ENCODE measurements at places on chromosomes 3 and 15.

DNA sequence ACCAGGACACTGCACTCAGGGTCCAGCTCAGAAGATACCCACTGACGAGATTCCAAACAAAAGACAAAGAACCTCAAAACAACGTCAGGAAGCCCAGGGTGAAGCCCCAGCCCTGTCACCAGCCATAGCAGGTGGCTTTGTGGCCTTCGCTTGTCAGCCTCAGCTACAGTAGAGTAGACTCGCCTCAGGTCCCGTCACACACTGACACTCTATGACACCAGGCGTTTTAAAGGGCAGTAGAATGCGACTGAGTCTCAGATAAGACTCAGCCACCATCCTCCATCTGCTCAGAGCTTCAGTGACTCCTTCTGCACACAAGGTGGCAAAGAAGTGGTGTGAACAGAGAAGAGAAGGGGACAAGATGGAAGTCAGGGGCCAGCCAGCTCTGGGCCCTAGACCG lies 12.8 kb downstream of the RBPMS2 start:
- DNase-seq, result no peak

- no peak for DNase-seq
These were observed 420.6 kb downstream of the SHQ1 start for GRCh38 chr3:72427624-72428023.

DNA sequence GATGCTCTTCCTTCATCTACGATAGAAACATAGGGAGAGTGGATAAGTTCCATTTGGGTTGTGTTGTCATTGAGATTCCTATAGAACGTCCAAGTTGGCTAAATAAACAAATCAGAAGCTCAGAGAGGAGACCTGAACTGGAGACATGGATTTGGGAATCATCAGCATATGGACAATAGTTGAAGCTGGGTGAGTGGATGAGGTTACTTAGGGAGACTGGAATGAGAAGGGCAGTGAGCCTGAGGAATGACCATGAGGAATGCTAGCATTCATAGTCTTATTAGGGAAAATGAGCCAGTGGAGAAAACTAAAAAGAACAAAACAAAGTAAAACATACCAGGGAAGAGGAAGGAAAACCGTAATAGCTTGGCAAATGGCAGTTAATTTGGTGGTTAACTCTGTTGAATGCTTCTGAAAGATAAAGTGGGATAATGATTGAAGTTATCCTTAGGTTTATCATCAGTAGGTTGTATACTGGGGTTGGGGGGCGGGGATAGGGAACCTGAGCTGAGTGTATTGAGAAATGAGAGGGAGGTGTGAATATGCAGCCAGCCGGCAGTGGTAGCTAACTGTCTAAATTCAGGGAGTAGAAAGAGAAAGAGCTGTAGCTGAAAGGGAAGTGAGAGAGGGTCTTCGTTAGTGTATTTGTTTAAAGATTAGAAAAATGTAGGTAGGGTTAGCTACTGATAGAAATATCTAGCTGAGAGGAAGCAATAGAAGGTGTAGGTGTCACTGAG lies 74.6 kb downstream of the ARHGEF26 start:
- no peak for DNase-seq

- DNase-seq, result no peak
These were observed 211.0 kb downstream of the GBE1 start for GRCh38 chr3:81550415-81550814.

- DNase-seq, result no peak
These were observed 530.8 kb downstream of the MFSD1 start for GRCh38 chr3:159332535-159333099.

DNA sequence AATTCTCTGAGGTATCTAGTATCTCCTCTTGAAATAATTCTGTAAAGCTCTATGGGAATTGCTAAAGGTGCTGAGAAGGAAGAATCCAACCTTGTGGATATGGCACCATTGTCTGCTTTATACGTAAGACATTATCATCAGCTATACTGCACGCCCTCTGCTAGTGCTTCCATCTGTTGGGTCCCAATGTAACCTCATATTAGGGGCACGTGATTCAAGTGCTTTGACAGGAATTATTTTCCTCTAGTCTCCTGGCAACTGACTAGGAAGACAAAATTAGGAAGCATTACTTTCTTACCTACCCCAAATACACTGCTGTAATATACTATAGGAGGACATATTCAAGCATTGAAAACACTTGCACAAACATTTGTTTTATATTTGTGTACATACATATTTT lies 24.0 kb downstream of the COPS2 start:
- DNase-seq, result no peak

GRCh38 chr3:172259726-172260248 lies 188.5 kb downstream of the GHSR start:
- no peak for DNase-seq

GRCh38 chr3:175386630-175387029 lies 527.5 kb downstream of the NAALADL2 start:
- DNase-seq, result no peak

- DNase-seq, result no peak
These were observed 13.7 kb upstream of the ISLR start for GRCh38 chr15:74159773-74160172.

DNA sequence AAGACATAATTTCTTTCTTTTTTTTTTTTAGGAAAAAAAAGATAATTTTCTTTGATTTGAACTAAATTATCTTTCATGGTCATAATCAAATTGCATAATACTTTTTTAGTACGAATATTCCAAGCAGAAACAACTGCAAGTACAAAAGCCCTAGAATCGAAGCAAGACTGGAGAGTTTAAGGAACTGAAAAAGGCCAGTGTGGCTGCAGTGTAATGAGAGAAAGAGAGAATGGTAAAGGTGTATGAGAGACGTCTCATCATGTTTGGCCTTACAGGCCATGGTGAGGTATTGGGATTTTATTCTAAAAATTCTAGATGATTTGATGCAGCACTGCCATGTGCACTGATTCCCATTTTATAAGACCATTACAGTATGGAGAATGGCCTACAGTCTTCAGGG lies 180.9 kb downstream of the SUCNR1 start:
- DNase-seq, result no peak

- no peak for DNase-seq
These were observed 11.1 kb upstream of the MFN1 start for GRCh38 chr3:179336345-179336929.

DNA sequence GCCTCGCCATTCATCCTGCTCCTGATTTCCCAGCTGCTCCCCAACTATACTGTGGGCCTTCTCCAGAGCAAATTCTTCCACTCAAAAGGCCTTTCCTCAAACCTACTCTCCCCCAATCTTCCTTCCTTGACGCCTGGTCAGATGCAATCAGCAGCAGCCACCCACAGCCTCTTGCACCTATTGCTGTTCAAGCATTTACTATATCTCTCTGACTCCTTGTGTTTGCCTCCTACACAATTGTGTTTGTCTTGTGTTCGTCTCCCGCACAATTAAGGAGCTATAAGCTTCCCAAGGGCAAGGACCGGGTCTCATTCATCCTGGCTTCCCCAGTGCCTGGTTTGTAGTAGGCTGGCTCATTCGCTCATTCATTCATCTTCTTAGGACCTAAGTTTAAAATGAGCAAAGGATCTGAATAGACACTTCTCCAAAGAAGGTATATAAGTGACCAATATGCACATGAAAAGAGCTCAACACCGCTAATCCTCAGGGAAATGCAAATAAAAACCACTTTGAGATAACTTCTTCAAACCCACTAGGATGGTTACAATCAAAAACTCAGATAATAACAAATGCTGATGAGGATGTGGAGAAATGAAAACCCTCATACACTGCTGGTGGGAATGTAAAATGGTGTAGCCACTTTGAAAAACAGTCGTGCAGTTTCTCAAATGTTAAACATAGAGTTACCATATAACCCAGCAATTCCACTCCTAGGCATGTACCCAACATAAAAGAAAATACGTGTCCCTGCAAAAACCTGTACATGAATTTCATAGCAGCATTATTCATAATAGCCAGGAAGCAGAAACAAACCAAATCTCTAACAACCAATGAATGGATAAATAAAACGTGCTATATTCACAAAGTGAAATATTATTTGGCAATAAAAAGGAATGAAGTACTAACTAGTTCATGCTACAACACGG lies 31.0 kb downstream of the MEGF11 start:
- DNase-seq, result no peak

DNA sequence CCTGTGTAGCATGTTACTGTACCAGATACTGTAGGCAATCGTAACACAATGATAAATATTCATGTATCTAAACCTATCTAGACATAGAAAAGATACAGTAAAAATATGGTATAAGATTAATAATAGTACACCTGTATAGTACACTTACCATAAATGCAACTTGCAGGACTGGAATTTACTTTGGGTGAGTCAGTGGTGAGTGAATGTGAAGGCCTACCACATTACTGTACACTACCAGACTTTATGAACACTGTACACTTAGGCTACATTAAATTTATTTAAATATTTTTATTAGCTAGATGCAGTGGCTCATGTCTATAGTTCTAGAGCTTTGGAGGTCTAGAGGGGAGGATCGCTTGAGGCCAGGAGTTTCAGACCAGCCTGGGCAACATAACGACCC lies 186.6 kb upstream of the ROPN1 start:
- no peak for DNase-seq

- DNase-seq, result no peak
These were observed 12.8 kb downstream of the C15orf39 start for GRCh38 chr15:75214293-75215096.

DNA sequence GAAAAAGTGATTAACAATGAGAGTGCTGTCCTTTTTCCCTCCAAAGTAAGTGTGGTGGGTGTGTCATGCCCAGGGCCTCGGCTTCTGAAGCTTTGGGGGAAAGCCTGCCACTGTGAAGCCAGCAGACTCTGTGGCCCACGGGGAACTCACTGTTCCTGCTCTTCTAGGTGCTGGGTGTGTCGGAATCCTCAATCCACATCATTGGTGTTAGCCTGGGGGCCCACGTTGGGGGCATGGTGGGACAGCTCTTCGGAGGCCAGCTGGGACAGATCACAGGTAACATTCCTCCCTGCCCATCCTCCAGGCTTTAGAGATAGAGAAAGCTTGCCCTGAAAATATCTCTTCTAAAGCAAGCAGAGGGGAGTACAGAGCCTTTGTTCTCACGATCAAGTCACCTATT lies 11.6 kb downstream of the PLA1A start:
- DNase-seq, result no peak

DNA sequence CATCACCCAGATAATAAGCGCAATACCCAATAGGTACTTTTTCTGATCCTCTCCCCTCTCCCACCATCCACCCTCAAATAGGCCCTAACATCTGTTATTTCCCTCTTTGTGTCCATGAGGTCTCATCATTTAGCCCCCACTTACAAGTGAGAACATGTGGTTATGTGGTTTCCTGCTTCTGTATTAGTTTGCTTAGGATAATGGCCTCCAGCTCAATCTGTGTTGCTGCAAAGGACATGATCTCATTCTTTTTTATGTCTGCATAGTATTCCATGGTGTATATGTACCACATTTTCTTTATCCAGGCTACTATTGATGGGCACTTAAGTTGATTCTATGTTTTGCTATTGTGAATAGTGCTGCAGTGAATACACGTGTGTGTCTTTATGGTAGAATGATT lies 165.4 kb downstream of the MBNL1 start:
- DNase-seq, result no peak

- DNase-seq, result no peak
These were observed 3.9 kb upstream of the TTLL3 start for GRCh38 chr3:9806137-9806536.

- peak; percentile 22 for DNase-seq
These were observed 3.1 kb downstream of the MYLK start for GRCh38 chr3:123880998-123881561.

DNA sequence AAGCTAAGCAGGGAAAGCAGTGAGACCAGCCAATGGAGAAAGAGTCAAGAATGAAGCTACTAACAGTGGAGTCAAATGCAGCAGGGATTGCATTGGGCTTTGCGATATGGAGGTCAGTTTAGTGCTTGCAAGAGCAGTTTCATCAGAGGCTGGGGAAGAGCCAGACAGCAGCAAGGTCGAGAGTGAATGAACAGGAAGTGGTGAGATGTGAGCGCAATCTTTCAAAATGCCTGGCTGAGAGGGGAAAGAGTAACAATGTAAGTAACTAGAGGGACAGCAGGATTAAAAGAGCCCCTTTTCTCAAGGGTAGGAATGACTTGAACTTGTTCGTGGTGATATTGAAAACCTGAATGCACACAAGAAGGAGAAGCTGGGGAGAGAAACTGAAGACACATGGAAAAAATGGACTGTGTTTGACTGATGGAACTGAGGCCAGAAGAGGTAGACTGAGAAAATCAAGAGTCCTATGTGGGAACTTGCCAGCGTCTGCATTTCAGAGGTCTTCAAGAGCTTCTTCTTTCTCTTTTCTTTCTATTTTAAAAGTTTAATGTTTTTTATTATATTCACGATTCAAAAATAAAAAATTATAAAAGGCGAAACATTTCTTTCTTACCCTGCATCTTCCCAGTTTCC lies 30.6 kb upstream of the GPR160 start:
- no peak for DNase-seq

GRCh38 chr15:90083954-90084607 lies 18.2 kb downstream of the IDH2 start:
- no peak for DNase-seq

DNA sequence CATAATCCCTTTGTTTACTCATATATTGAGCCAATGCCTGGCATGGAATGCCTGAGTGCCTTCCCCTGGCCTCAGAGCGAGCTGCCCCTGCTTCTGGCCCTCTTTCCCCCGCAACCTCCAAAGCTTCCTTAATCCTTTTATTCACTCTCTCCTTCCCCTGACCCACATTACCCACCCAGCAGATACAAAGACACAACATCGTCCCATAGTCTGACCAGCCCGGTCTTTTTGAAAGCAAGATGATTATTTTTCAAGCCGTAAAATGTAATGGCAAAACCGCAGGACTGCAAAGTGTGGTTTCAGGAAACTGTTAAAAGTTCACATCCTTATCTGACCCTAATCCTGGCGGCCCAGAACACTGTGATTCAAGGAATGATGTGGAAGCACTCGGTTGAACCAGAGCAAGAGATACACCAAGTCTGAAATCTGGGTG lies 78.4 kb upstream of the LRTM1 start:
- no peak for DNase-seq

- DNase-seq, result no peak
These were observed 38.4 kb upstream of the MBNL1 start for GRCh38 chr3:152230370-152230769.

DNA sequence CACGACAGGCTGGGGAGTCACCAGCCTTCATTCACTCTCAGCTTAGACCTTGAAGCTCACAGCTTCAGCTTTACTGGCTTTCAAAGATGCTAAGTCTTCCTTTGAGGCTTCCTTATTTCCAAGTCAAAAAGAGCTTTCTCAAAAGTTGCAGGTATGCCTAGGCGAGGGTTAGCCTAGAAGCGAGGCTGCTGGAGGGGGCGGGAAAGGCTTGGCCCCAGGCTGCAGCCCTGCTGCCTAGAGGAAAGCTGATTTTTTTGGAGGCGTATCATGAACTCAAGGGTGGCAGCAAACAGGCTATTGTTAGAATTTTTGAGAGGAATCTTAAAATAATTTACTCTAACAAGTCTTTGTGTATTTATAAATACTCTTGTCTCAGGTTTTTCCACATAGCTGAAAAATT lies 37.1 kb downstream of the MYO5C start:
- no peak for DNase-seq

GRCh38 chr3:81214631-81215030 lies 546.8 kb downstream of the GBE1 start:
- DNase-seq, result no peak

- no peak for DNase-seq
These were observed 244.8 kb upstream of the TPRG1 start for GRCh38 chr3:188926741-188927511.
